GM13976 (cell line): ENCODE measurements at places on chromosomes 5 and 9.
A peak's percentile ranks its signal among the peaks of the same experiment; 100 is the strongest.

- no peak for DNase-seq
Measured at GRCh38 chr9:110025551-110026170, 182.3 kb downstream of the C9orf152 start.

GRCh38 chr9:20405616-20406015, 216.7 kb downstream of the MLLT3 start:
- no peak for DNase-seq

GRCh38 chr9:97761879-97762278, 64.7 kb upstream of the XPA start:
- DNase-seq = no peak

GRCh38 chr5:135835766-135836165, 1.3 kb downstream of the SLC25A48 start:
- no peak for DNase-seq

DNA sequence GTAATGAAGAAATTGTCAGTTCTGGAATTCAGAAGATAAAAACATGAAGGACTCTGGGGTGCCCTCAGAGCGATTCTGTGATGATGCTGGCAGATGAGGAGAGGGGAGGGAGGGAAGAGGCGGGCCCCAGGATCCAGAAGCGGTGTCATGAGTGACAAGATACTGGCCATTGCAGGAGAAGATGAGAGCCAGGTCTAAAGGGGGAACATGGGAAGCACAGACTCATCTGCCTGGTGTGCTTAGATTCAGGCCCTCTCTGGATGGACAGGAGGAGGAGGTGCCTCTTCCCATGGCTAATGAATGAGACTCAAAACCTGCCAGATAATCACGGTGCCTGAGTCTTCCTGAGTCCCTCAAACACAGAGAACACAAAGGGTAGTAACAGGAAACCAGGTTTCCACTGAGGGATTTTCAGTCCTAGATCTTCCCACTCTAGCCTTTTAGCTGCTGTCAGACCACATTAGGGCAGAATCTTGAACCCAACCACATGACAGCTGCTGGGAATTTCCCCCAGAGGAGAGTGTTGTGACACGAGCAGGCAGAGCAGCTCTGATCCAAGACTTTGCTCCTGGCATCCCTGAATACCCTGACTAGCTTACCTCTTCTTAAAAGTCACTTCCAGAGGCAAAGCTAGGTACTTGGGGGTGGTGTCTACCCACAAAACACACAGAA, 28.2 kb upstream of the HSPA9 start:
- peak; percentile 49 for DNase-seq

DNA sequence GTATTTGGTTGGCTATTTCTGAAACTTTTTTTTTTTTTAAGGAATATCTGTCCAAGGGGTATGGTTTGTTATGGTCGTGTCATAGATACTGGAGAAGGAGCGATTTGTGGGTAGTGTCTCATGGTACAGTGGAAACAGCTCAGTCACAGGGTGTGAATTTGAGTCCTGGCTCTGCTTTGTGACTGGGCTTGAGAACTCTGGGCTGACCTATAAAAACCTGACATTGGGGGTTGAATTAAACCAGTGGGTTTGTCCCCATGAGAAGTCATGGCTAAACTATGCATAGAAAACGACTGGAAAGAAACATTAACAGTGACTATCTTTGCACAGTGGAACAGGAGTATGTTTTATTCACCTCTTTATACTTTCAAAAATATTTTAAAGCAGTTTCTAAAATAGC, 54.7 kb downstream of the MACROH2A1 start:
- DNase-seq = no peak

DNA sequence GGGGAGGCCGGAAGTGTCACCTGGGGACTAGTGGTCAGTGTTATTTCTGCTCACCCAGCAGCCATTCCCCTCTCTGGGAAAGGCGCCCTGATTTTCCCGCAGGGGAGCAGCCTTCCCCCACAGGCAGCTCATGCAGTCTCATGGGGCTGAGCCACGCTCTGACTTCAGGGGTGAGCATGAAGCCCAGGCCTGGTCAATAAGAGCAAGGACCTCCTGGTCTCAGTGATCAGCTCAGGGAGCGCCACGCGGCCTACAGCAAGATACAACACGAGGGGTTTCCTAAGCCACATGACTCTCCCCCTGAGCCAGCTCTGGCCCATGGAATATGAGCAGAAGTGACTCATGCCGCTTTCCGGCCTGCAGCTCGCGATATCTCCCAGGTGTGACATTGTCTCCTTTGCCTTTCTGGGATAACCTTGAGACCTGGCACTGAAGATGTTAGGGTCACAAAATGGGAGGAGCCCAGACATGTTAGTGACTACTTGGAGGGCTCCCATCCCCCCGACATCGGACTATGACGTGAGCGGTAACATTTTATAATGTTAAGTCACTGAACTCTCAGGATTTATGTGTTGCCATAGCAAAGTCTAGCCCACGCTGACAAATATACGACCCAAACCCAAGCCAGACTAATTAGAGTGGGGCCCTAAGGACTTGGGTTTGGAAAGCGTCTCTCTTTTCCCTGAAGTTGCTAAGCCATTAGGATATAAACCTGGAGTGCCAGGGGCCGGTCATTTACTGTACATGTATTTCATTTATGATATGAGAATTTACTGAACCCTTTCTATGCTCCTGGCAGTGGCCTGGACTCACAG, 46.5 kb upstream of the GFPT2 start:
- peak; percentile 17 for DNase-seq

- DNase-seq = no peak
Measured at GRCh38 chr9:93588641-93589609, 12.5 kb downstream of the PHF2 start.

DNA sequence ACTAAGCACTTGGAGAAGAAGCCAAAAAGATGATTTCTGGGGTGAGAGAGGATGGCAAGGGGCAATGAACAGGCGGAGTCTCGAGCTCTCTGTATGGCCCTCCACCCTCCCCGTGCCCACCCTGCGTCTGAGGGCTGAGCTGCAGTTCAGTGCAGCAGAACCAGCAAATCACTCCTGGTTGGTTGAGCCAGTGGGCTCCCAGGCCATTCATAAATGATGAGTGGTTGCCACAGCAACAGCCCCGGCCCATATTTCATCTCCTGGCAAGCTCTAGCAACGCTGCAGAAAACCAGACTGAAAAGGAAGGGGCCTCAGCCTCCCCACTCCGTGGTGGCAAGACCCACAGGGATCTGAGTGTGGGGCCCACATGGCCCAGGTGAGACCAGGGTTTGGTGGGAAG, 93.8 kb upstream of the PPP1R26 start:
- no peak for DNase-seq

GRCh38 chr5:135076051-135076491, 42.0 kb upstream of the PITX1 start:
- DNase-seq = no peak

GRCh38 chr9:127175764-127176163, 53.3 kb upstream of the ANGPTL2 start:
- DNase-seq = no peak

DNA sequence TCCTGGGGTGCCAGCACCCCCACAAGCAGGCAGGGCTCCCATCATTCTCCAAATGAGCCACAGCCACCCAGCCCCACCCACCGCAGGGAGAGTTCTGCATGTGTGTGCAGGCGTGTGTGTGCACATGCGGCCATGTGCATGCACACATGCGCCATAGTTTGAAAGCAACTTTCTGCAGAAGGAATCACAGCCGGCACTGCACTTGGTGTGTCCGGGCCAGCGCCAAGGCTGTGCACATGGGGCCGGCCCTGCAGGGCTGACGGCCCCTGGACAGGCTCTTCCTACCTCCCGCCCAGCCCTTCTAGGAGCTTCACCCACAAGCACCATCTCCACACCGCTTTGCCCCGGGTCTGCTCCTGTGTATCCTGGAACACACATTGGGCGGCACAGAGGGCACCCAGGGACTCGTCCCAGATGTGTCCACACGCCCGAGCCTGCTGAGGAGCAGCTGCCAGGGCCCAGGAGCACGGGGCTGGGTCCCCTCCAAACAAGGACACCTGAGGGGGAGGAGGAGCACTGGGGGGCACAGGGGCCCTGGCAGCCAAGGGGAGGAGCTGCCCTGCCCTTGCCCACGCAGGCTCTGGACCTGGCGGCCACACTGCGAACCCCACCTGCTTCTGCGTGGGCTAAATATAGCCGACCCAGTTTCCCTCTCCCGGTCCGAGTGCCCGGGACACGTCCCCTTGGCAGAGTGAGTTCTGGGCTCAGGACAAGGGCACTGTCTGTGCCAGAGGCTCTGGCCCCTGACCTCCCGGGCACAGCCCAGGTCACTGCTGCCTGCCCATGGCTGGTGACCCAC, 19.1 kb downstream of the TPPP start:
- no peak for DNase-seq

DNA sequence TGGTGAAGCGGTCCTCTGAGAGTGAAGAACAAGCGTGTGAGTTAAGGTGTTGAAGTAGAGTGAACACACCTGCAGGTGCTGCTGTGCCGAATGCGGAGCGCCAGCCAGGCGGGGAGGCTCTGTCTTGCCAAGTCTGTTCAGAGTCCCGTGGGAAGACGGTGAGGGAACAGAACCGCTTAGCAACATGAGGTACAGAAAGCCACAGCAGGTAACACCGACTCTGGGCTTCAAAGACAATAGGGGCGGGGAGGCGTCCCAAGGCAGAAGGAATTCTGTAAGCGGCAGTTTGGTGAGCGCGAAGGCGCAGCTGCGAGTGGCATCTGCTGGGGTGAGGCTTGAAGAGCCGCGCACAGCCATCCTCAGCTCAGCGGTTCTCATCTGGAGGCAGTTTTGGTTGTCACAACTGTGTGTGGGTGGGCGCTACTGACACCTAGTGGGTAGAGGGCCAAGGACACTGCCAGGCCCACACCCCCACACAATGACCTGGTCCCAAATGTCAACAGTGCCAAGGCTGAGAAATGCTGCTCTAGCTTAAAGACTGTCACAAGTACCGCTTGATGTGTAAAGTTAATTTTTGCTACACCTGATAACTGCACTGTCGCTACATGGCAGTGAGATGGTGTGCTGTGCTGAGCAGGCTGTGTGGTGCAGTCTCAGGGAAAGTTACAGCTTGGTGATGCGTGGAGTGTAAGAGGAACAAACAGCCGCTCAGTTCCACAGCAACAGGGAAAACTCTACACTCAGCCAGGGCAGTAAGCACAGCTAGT, 67.4 kb upstream of the TBC1D9B start:
- DNase-seq = peak; percentile 67

DNA sequence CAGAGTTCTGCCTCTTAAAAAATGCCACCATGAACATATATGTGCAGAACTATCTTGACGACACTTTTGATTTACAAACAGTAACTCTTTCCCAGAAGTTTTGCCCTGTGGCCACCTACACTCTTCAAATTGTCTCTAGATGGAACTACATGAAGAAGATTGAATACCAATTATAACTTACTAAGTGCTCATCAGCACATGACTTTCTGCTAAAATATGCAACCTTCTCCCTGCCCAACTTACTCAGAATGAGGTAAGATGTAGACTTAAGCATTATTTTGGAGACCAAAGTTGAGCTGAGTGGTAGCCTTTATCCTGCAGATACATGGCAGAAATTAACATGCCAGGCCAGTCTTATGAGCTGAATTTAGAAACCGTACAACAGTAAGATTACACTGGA, 105.4 kb downstream of the SEMA5A start:
- no peak for DNase-seq

DNA sequence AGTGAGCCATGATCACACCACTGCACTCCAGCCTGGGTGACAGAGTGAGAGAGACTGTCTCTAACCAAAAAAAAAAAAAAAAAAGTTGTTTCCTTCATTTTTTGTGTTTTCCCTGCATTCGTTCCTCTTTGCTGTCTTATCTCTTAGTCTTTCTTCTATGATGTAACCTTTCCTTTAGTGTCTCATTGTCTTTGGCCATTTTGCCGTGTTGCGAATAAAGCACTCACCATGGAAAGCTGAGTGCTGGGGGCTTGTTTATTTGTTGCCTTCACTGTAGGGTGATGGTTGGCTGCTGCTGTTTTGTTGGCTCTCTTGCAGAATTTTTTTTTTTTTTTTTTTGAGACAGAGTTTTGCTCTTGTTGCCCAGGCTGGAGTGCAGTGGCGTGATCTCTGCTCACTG, 7.7 kb downstream of the EHMT1 start:
- no peak for DNase-seq

- DNase-seq = no peak
Measured at GRCh38 chr5:8517456-8517855, 648.5 kb downstream of the MTRR start.

DNA sequence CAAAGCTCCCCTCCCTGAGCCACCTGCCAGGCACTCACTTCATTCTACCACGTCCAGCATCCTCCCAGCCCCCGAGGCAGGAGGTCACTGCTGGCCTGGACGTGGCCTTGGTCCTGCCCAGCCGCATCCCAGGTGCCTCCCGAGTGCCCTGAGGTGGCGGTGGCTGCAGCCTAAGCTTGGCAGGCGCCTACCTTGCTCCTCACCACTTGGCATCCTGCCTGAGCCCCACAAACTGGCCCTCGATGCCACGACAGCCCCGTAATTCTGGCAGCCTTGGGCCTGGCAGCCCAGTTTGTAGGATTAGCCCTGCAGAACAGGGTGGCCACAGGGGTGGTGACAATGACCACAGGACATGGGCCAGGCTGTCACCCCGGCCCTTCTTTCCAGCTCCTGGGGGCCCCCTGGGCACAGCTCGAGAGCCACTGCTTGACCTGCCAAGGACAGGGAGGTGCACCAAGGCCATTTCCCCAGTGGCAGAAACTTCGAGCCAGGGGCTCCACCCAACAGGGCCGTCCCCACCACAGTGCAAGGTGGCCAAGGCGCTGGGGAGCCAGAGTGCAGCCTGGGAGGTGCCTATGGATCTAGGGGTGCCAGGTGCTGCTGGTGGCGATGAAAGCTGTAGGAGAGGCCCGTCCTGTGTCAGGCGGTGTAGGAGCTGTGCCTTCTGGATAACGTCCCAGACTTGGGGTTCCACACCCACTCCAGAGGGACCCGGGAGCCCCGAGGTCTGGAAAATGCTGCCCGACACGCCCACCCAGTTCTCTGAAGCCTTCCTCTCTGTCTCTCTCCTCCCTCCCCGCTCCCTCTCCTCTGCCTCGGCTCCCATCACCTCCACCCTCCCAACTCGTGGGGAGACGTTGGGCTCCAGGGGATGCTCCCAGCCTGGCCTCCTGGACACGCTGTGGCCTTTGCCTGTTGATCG, 18.4 kb downstream of the NKD2 start:
- DNase-seq = no peak

- DNase-seq = no peak
Measured at GRCh38 chr5:137405393-137405792, 93.7 kb downstream of the SPOCK1 start.

- no peak for DNase-seq
Measured at GRCh38 chr9:88936132-88936531, 55.1 kb upstream of the S1PR3 start.

DNA sequence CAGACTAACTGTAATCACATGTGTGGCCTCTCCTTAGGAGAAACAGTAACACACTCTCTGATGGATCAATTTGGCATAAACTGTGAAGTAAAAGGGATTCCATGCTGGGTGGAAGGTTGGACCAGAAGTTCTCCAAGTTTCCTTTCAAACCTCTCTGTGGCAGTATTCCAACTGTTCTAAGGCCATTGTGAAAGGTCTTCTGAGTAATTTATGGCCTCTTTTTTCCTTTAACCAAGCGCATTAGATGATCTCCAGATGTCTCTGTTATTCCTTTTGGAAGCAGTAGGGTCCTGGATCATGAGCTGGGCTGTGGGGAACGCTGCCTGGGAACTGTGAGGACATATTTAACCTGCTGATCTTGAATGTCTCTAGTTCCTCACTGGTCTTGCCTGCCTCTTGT, 80.6 kb upstream of the IL6ST start:
- DNase-seq = no peak
